ENCODE measurements at places on chromosomes 6 and 20.

DNA sequence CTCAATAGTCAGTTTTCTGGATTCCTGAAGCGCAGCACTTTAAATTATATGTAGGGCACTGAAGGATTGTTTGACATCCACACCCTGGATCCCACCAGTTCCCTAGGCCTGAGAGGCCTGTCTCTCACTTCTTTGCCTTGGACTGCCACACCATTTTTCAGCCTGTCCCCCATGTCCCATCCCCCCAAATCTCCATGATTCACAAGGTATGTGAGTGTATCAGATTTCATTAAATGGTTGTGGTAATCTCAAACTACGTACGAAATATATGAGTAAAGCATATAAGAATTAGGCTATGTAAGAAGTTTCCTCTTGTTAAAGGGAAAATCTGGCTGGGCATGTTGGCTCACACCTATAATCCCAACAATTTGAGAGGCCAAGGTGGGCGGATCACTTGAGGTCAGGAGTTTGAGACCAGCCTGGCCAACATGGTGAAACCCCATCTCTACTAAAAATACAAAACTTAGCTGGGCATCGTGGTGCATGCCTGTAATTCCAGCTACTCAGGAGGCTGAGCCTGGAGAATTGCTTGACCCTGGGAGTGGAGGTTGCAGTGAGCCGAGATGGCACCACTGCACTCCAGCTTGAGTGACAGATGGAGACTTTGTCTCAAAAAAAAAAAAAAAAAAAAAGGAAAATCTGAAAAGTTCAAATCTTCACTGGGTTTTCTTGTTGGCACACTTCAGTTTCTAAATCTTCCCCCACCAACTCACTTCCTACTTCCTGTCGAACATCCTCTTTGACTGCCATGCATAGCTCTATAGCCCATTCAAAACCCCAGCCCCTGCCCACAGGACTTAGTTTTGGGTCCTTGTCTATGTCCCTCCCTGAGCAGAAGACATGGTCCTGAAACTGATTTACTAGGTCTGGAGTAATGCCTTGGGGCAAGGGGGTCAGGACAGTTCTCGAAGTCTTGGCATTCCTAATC lies 97.3 kb upstream of the SHLD1 start:
- no peak for DNase-seq

DNA sequence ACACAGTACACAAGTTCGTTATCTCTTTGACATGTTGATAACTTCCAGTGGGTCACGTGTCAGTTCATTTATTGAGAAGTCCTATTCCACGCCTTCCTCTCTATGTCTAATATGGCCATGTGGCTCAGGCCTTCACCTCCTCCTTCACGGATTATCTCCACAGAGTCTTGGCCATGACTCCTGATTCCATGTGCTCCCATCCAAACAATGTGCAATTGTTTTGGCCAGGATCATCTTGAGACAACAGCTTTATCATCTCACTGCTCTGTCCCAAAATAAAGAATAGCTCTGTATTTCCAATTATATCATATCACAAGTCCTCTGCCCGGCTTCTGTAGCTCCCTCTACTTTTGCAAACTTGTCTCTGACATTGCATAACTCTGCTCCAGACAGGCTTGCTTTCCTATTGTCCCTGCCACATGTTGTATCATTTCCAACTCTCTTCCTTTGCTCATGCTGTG lies 11.1 kb upstream of the TXNDC5 start:
- DNase-seq = no peak

DNA sequence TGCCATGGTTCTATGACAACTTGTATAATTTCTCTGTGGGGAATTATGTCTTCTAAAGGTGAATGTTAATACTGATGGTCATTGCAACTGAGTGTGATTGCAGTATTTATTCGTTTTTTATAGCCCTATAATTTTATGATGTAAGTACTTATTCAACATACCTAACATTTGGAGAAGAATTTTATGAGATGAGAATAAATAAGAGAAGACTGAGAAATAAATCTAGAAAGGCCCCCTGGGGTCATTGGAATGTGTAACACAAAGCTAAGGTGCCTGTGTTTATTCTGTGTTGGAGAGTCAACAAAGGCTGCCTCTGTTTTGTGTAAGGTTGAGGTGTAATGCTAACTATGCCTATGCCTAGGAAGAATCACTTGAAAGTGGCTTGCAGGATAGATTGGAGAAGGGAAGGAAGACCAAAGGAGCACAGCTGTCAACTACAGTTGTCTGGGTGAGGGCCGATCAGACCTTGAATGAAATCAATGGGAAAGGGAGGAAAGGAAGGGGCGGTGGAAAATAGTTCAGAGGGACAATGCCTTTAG lies 1076.7 kb downstream of the KIF16B start:
- no peak for DNase-seq

DNA sequence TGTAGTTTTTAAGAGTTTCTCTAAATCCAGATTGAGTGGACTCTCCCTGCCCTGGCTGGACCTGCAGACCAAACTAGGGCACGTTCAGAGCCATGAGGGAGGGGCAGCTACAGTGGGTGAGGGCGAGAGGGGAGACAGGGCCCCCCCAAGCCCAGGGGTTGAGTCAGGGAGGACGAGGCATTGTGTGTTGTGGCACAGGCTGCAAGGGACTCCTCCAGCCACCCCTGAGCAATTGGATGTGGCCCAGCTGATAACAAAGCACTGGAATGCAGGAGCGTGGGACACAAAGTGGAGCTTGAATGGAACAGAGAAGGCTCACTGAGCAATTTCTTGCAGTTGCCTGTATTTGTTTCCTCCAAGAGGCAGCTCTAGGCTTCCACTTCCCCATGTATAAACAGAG lies 43.5 kb upstream of the MYL9 start:
- DNase-seq = no peak

DNA sequence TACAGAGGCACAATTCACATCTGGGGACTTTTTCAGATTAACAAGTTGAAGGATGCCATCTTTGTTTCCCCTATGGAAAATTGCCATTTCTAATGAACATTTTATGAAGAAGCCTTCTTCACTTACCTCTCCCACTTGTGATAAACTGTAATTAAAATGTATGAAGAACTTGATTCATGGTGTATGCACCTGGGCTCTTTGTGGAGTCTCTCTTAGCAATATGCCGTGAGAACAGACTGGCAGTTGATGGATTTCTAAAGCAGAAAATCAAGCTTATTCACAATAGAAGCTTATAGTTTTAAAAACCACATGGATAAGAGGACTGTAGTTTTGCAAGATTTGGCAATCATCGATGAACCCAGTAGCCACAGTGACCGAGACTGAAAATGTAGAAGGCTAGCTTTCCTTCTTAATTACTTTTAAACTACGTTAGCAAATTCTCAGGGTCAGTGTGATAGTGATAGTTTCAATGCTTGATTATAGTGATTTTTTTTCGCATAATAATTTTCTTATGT lies 270.6 kb downstream of the PRL start:
- DNase-seq = no peak

DNA sequence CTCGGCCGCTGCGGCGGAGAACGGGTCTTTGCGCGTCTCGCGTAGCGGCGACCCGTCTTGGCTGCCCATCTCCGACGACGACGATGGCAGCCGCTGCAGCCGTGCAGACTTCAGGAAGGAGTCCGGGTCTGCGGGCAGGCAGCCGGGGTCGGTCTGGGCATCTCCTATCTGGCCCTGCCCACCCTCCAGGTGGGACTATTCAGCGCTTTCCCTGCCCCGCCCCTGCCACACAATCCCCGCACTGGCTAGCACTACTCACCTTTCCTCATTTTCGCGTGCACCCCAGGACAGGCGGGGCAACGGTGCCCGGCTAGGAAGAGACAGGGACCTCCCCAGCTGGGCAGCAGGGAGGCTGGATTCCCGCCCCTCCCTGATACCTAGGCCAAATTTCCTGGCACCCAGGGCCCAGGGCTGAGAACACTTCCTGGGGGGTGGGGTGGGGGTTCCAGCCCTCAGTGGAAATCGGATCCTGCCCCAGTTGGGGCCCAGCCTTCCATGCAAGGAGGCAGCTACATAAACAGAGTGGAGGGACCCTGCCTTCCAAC lies 9.2 kb downstream of the GGT7 start:
- no peak for DNase-seq

DNA sequence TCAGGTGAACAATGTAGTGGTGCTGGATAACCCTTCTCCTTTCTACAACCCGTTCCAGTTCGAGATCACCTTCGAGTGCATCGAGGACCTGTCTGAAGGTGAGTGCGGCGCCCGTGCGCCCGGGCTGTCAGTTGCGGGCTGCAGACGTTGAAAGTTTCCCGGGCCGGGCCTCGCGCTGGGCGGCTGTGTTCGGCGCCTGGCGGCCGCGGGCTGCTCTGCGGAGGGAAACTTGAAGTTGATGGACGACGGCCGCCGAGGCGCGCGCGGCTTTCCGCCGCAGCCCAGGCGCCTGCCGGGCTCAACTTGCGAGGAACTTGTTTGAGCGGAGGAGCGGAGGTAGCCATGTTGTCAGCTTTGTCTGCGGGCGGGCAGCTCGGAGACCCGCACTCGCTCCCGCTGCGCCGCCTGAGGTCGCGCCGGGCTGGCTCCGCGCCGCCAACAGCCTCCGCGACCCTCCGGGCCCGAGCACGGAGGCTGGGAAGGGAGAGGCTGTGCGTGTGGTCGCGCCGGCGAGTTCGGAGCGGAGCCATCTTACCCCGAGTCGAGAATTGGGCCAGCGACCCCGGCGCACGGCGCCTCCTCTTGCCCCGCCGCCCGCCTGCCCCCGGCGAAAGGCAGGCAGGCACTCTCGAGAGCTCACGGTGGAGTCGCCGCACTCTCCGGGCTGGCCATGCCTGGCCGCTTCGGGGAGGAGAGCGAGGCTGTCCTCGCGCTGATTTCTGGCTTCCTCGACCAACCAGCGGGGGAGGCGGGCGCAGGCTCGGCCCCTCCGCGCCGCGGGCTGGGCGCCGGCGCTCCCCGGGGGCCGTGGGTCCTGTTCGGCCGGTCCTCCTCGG lies 691 bp downstream of the ASF1A start:
- DNase-seq = peak; percentile 41

GRCh38 chr6:15434263-15434662 lies 188.4 kb downstream of the JARID2 start:
- DNase-seq = no peak

DNA sequence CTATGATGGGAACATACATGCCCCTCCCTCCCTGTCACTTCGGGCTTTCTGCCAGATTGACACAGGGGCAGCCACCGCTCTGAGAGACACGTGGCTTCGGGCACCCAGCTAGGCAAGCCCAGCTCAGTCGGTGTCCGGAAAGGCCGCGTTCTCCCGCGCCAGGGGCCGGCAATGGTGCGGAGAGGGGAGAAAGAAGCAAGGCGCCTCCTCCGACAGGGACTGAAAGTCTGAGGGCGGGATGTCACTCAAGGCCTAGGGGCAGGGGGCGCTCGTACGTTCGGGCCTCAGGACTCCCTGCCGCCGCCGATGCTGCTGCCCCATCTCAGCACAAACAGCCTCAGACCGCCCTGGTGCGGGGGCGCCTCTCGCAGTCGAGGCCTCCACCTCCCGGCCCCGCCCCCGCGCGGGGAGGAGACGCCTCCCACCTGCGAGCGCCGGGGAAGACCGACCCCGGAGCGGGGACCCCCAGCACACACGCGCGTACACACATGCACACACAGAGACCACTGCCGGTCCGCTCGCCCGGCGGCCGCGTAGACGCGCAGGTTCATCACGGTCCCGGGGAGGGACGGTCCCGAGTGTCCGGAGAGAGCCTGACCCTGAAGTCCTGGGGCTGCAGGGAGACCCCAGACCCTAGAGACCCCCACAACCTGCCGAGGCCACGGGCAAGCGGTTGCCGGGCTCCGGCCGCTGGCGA lies 1.9 kb downstream of the GRM4 start:
- peak; percentile 16 for DNase-seq

DNA sequence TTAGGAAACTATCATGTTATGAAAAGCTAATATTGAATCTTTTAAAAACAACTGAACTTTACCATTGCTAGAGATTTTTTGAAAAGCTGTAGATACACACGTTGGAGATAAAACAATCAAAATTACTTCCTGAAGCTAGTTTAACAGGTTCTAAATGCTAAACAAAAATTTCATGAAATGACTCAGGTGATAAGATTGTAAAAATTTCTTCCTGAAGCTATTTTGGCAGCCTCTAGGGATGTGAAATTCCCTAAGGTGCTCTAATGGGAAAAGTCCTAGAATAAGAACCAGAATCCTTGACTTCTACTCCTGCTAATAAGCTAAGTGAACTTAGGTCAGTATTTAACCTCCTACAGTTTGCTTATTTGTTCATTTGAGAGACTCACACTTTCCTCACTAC lies 8.5 kb downstream of the GCM2 start:
- no peak for DNase-seq

DNA sequence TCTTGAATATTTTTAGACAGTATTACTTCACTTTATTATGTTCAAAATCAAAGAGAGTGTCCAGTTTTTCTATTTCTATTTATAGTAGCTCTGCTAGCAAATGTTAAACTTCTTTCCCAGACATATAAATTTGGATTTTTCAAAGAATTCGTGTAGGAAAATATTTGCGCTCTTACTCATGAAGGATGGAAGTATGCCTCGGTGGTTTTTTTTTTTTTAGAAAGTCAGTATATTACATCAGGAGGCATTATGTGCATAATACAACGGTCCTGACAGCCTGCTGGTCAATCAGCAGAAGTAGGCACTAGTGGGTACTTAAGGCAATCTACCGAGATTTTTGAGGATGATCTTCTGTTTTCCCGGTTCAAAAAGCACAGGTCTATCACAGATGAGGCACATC lies 249.3 kb downstream of the TBX18 start:
- no peak for DNase-seq

GRCh38 chr20:63098195-63098810 lies 91.5 kb upstream of the BHLHE23 start:
- no peak for DNase-seq
